ENCODE measurements at places on chromosomes 6 and 20. TPM values are rescaled to one million over a fixed set of nuclear protein-coding genes. Genes with fewer than 3 reads are reported as not detected.

DNA sequence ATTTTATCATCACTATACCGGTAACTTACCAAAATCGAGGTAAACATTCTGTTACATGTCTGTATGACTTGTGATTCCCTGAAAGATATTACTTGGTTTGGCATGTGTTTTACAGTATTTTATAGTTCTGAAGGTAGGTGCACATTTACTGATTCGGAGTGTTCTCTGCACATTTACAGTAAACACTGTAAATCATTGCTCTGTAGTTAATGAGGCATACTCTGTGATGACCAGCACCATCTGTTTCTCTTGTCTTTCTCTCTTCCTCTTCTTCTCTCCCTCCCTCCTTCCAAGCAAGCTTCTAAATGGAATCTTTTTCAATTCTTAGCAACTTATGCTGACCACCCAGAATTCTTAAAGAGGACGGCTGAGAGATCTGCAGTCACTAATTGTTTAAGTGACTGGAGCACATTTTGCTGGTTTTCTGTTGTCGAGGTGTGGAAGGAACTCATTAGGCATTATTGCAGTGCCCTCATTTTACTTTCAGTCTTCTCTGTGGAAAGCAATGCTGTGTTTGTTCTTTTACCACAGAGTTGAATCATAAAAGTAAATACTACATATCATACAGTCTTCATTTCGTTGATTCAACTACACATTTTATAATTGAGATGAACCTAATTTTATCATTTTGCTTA, 126.5 kb downstream of the UTRN start:
- H3K27me3 ChIP-seq, result no peaks in the 10 kb centered on the region
- H3K4me3 ChIP-seq, result peak overlapping the region; percentile 78
- H3K36me3 ChIP-seq, result peaks cover 3% of the 10 kb centered on the region
- peak; percentile 8 for DNase-seq
- H3K27ac ChIP-seq, result peak overlapping the region; percentile 87

DNA sequence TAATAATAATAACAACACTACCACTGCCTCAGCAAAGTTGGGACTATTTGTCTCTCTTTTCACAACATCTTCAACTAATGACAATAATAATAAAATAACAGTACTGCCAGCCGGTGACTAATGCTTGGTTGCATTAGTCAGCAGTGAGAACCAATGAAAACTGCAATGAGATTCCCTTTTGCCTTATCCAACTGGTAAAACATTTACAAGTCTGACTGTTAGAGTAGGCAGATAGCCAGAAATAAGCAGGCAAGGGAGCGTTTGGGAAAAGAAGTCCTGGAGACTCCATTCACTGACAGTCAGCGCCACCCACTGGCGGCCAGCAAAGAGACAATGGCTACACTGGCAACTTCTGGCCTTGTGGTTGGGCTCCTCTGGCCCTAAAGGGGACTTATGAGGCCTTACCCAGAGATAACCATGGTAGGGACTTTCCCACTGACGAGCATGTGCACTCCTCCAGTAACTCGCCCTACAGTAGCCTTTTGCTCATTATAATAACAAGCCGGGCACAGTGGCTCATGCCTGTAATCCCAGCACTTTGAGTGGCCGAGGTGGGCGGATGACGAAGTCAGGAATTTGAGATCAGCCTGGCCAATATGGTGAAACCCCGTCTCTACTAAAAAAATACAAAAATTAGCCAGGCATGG, 3.4 kb upstream of the NSFL1C start:
- peaks cover 24% of the 10 kb centered on the region for H3K4me1 ChIP-seq
- H3K4me3 ChIP-seq, result no peak overlapping the region
- H3K27me3 ChIP-seq, result peaks cover 2% of the 10 kb centered on the region

Gene SSTR4
- not detected for polyA plus RNA-seq

Gene PTK6
- polyA plus RNA-seq, result not detected
